ENCODE measurements at places on chromosomes 12 and 14.

- DNase-seq = no peak
Measured at GRCh38 chr14:61120576-61120975, 139.5 kb downstream of the SLC38A6 start.

- DNase-seq = peak; percentile 52
Measured at GRCh38 chr12:62625228-62625627, 158.6 kb downstream of the MON2 start.

DNA sequence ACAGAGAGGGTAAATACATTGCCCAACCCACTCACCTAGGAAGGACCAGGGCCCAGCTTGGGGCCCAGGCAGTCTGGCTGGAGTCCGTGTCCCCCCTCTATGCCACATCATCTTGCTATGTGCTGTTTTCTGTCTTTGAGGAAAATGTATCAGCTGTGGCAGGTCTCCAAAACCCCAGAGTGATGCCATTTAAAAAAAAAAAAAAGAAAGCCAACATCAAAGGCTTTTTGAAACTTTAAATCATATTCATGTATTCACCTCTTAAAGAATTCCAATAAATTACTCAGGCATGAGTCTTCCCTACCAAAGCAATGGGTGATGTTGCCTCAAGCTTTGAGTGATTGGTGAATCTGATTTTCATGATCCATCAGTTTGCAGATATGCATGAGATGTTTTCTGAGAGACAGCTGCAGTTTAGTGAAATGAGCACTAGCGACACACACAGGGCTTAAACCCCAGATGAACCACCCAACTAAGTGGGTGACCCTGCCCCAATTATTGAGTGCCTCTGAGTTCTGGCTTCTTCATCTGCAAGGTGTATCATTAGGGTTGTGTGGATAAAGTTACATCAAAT is 6.1 kb downstream of the KRT81 start:
- DNase-seq = peak; percentile 59

GRCh38 chr12:110498984-110499706 is 2.8 kb downstream of the VPS29 start:
- peak; percentile 74 for DNase-seq

- DNase-seq = no peak
Measured at GRCh38 chr14:55389330-55389729, 22.3 kb downstream of the ATG14 start.

DNA sequence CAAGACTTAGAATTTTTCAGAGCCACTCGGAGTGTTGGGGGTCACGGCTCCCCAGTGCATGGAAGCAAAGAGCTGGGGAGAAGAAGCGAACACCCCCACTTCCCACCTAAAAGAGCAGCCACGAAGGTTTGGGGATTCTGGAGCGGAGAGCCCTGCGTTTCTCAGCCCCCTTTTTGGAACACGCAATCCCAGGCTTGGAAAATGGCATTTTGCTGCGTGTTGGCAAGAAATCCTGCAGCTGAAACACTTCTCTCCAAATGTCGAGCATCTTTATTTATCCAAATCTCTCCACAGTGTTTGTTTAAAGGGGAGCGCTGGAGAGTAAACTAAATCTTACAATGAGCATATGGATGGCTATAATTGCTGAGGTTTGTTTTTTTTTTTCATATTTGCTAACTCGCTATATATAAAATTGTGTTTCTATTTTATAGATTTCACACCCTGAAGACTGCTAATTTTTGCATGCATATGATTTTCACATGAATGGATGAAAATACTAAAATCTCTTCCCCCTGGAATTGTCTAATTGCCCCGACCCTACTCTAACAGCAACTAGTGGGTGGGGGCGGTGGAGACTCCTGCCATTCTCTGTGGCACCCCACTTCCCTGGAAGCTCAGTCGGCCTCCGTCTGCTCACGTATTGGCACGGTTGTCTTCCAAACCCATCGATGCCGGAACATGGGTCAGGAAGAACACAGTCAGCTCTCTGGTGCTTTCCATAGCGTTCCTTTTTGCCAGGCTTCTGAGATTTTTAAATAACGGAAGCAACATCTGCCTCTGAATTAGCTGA is 120.5 kb downstream of the GCH1 start:
- DNase-seq = no peak

DNA sequence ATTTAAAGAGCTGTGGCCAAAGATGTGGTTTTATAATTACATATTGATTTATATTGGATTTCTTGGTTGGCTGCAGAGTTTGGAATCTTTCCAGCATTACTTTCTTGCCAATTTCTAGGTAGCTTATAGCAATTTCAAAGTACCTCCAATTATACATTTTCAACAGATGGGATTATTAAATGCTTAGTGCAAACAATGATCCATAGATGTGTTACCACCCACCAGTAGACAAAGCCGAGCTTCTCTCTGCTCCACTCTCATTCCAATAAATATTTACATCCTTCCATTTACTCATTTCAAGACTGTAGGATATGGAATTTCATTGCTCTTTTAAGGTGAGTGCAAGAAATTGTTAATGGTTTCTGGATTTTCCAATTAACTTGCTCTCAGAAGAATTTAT is 21.6 kb upstream of the TMCC3 start:
- DNase-seq = no peak

GRCh38 chr12:49462083-49462744 is 76.6 kb upstream of the KCNH3 start:
- no peak for DNase-seq

DNA sequence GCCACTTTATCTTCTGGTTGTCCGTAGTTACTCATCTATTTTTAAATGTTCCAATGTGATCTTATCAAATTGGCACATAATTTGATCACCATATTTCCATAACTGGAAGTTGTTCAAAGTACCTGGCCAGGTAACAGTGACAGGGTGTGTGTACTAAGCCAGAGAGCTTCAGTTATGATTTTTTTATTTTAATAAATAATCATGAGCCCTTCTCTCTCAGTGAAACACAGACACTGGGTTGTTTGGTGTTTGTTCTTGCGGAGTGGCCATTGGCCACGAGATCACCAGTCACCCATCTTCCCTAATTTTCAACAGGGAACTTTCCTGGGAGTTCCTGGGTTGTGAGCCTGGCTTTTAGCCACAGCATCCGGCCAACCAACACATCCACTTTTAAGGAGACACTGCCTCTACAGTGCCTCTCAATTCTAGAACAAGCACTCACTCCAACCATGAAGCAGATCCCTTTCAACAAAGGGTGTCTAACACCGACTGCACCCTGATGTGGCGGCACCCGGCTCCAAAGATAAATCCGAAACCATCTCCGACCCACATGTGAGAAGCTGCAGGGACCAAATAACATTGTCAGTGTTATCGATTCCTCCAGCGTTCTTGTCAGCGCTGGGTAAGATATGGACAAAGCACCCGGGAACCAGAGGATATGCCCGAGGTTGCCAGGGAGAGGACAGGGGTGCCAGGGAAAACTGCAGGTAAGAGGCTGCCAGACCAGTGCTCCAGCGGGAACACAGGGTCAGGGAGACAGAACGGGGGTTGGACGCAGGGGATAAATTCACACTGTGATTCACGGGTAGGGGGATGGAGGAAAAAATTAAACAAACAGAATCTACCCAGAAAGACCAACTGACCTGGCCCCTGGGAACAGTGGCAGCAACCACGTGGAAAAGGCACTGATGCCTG is 49.9 kb downstream of the FOXN3 start:
- no peak for DNase-seq

- DNase-seq = peak; percentile 91
Measured at GRCh38 chr14:88983755-88984154, 159.3 kb downstream of the TTC8 start.

GRCh38 chr14:31990926-31991572 is 86.1 kb upstream of the ARHGAP5 start:
- no peak for DNase-seq

- DNase-seq = no peak
Measured at GRCh38 chr12:62766496-62766895, 168.5 kb downstream of the PPM1H start.

- peak; percentile 45 for DNase-seq
Measured at GRCh38 chr12:85951823-85952222, 77.7 kb downstream of the NTS start.

GRCh38 chr14:76514213-76514998 is 138.5 kb downstream of the ESRRB start:
- peak; percentile 50 for DNase-seq

DNA sequence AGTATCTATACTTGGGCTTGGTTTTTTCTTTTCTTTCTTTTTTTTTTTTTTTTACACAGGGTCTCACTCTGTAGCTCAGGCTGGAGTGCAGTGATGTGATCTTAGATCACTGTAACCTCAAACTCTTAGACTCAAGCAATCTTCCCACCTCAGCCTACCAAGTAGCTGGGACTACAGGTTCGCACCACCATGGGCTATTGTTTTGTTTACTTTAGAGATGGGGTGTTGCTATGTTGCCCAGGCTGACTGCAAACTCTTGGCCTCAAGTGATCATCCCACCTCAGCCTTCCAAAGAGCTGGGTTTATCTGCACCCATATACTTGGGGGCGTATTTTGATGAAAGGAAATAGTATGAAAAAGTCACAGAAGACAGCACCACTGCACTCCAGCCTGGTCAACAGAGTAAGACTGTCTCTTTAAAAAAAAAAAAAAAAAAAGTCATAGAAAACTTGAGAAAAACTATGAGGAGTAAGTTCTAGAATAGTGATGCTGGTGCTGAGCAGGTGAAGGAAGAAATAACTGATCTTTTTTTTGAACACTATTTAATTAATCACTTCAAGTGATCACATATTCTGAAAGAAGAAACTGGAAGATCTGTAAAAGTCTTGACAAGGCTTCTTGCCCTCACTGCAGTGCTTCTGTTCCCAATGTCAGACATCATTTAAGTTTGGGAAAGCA is 53.8 kb upstream of the NPFF start:
- no peak for DNase-seq

GRCh38 chr14:22796087-22796707 is 19.0 kb downstream of the SLC7A7 start:
- peak; percentile 28 for DNase-seq

- DNase-seq = peak; percentile 15
Measured at GRCh38 chr14:58797010-58797429, 159.3 kb downstream of the DACT1 start.

- no peak for DNase-seq
Measured at GRCh38 chr12:104971306-104971705, 13.2 kb upstream of the SLC41A2 start.

- no peak for DNase-seq
Measured at GRCh38 chr14:48008646-48009045, 333.2 kb upstream of the MDGA2 start.

DNA sequence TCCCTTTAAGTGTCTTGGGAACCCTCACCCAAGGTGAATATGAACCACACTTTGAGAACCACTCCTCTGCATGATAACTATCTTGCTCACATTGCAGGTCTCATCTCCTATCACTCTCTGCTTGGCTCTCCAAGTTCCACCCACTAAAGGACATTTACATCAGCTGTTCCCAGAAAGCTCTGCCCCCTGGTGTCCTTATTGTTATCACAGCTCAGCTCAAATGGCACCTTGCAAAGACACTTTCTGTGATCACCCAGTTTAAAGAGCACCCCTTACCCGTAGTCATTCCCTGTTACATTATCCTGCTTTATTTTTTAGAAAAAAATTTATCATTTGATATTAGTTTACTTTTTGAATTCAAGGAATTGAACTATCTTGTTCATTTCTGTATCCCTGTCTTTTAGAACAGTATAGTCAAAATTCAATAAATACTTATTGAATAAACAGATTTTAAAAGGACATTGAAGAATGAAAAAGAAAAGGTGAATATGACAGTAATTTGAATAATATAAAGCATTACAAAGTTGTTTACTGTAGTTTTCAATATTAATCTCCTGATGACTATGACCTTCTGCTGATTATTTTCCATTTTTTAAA is 20.5 kb upstream of the GUCY2C start:
- DNase-seq = peak; percentile 57

DNA sequence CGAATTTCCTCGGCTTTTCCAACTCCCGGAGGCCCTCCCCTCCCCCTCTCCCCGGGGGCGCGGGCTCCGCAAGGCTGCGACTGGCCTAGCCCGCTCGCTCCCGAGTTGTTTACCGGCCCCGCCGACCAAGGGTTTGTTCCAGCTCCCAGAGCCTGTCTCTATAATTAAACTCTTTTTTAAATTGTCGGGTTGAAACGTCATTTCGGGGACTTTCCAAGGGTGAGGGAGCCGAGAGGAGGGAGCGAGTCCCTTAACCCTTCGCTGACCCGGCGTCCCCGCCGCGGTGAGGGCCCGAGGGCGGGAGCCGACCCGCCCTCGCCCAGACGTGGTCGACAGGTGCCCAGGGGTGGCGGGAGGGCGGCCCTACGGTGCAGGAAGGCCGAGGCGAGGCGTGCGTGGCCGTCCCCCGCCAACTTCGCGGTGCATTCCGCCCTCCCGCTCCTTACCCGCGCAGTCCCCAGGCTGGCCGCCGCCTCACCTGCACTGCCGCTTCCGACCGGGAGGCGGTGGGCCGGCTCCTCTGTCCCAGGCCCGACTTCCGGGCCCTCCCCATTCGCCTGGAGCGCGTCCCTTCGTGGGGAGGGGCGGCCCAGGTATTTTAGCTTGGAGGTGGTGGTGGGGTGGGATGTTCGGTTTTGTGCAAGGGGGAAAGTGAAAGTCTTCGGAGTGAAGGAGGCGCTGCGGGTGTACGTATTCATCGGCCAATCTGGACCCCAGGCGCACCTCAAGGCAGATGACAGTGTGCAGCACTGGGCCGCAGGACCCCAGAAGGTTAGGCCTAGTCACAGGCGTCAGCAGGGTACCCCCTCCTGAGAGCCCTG is 2.9 kb upstream of the ZFP36L1 start:
- DNase-seq = peak; percentile 52

- DNase-seq = no peak
Measured at GRCh38 chr12:117865505-117865904, 103.3 kb downstream of the KSR2 start.

- DNase-seq = peak; percentile 64
Measured at GRCh38 chr12:12807970-12808702, 5.0 kb upstream of the DDX47 start.

- DNase-seq = no peak
Measured at GRCh38 chr12:22360774-22361173, 26.3 kb upstream of the ST8SIA1 start.

- no peak for DNase-seq
Measured at GRCh38 chr12:15534322-15534721, 212.0 kb downstream of the PTPRO start.

- DNase-seq = peak; percentile 52
Measured at GRCh38 chr12:88876857-88877256, 296.6 kb upstream of the KITLG start.

GRCh38 chr14:29475641-29476040 is 452.0 kb downstream of the PRKD1 start:
- peak; percentile 95 for DNase-seq

DNA sequence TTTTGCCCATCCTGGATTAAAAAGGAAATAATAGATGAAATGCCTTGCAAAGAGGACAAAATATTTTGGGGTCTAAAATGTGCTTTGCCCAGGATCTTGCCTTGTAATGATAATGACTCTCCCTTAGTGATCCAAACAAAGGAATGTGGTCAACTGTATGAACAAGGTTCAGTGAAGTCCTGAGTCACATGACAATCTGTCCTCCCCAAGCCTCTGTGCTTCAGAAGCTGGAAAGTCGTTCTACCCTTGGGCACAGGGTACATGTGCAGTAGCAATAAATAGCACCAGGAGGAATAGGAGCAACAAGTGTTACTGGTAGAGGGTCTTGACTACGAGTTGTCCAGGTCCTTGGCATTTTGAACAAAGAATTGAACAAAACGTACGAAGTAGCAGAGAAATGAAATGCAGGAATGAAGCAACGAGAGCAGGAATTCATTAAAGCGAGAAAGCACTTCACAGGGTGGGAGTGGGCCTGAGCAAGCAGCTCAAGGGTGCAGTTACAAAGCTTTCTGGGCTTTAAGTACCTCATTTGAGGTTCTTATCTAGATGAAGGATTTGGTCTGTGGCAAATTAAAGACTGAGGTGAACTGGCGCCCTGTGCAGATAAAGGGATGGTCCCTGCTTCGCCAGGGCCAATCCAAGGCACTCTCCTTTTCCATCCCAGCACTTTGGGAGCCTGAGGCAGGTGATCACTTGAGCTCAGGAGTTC is 65.8 kb downstream of the RESF1 start:
- DNase-seq = peak; percentile 2

Data from bronchial epithelial cell (primary cell).